ENCODE measurements at places on chromosomes 7 and 10.

- DNase-seq, result peak; percentile 60
Measured at GRCh38 chr10:70940834-70941568, 52.6 kb upstream of the PCBD1 start.

- peak; percentile 17 for DNase-seq
Measured at GRCh38 chr7:9978106-9979064, 995.3 kb upstream of the PHF14 start.

DNA sequence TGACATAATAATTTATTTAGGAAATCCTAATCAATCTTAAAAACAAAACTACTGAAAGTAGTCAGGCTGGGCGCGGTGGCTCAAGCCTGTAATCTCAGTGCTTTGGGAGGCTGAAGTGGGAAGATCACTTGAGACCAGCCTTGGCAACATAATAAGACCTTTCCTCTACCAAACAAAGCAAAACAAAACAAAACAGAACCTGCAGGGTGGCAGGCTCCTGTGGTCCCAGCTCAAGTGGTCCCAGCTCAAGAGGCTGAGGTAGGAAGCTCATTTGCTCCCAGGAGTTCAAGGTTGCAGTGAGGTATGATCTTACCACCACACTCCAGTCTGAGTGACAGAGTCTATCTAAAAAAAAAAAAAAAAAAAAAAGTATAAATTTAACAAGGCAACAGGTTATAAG is 748.0 kb downstream of the CNTNAP2 start:
- DNase-seq, result no peak

DNA sequence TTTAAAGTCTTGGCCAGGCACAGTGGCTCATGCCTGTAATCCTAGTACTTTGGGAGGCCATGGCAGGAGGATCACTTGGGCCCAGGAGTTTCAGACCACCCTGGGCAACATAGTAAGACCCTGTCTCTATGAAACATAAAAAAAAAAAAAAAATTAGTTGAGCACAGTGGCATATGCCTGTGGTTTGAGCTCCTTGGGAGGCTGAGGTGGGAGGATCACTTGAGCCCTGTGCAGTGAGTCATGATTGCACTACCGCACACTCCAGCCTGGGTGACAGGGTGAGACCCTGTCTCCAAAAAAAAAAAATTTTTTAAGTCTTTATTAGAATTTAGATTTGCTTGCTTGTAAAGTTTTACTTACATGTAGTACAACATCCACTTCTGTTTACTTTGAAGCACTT is 14.0 kb downstream of the WNT2 start:
- no peak for DNase-seq

GRCh38 chr10:6507311-6507710 is 72.8 kb downstream of the PRKCQ start:
- no peak for DNase-seq

DNA sequence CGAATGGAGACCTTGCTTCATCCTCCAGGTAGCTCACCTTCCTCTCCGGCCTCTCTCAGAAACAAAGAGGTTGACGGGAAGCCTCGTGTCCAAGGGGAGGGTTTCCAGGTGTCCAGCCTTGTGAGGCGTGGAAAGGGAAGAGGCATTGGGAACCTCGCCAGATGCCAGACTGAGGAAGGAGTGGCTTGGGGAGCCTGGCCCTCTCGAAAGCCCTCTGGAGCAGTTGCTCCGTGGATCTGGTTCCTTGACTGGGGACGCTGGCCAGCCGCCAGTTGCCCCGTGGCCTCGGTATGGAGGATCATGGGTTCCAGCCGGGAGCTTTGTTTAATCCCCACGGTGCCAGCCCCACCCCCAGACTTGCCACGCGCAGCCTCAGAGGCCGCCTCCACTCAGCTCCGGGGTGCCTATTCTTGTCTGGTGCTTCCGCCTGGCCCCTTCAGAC is 30.3 kb upstream of the SUN1 start:
- peak; percentile 77 for DNase-seq

DNA sequence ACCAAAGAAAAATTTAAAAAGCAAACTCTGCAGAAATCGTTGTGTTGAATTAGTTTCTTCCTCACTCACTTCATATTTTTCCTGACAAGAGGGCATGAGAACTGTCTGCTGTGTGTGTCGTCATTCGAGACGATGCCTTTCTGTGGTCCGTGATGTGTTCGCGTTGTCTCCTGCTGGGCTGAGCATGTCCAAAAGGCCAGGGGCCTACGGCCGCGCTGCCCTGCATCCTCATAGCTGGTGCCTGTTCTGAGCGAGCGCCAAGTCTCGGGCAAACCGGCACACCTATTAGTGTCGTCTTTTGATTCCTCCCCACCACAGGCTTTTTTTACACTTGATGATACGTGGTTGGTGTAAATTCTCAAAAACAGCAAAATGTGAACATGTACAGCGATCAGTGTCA is 27.4 kb downstream of the WDR37 start:
- no peak for DNase-seq

DNA sequence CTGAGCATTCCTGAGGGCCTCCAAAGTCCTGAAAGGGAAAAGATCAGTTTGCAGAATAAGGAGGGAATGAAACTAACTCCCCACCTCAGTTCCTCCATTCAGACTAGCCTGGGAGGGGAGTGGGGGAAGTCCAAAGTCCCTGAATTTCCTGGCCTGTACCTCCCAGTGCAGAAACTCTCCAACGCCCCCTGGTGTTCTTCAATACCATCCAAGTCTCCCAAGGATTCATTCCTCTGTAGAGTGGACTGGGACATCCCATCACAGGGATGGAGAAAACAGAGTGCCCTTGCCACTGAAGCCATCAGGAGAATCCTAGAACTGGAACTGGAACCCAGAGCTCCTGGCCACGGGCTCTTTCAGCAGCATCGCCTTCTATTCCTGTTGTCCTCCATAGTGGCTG is 1.6 kb upstream of the COL13A1 start:
- peak; percentile 74 for DNase-seq

DNA sequence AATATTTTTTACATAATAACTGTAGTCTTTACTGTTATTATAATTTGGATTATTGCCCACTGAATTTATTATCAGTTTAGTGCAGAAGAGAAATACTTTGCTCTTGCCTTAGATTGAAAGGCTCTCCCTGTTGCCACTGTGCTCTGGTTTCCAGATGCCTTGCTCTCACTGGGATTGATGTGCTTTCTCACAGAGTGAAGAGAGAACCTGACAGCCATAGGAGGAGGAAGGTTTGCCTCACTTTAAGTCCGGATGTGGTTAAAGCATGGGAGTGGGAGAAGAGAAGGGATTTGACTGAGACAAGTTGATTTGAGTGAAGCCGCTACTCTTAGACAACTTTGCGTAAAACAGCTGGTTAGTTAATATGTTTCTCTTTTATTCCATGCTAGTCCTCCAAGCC is 68.2 kb upstream of the RPA3 start:
- DNase-seq, result no peak

GRCh38 chr7:151454932-151455530 is 15.1 kb upstream of the CRYGN start:
- DNase-seq, result no peak

DNA sequence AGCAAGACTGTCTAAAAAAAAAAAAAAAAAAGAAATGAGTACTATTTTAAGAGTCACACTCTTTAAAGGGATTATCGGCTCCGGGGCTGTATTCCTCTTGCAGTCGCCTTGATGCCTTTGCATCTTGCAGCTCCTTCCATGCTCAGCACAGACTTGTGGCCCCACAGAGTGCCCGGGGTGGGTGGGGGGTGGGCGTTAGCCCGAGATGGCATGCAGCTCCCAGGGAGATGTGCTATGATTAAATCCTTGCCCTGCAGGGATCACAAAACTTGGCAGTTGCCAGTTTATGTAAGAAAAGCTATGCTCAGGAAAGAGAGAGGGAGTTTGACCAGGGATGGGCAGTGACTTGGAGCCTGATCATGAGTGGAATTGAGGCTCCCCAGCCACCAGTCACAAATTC is 81.9 kb downstream of the CCDC3 start:
- peak; percentile 10 for DNase-seq

- DNase-seq, result peak; percentile 27
Measured at GRCh38 chr10:5434017-5434753, 21.8 kb downstream of the NET1 start.

DNA sequence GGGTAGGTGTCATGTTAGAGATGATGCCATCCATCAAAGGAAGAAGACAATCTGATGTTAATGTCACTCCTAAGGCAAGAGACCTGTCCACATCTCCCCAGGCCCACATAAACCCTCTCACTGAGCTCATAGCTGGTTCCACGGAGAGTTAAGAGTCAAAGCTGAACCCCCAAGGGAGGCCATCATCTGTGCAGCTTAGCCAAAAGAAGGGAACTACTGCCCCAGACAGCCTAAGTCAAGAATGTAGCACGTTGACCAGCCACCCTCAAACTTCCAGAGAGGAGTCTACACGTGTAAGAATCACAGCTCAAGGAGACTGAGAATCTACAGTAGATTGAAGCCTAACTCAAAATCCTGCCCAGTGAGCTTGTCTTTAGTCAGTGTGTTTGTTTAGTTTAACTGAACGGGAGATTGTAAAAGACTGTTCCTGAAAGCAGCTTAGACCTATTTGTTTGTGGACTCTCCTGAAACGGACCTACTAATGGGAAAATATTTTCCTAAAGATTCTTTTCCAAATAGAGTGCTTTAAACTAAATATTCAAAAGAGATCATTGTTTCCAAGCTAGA is 192.7 kb upstream of the NFE2L3 start:
- DNase-seq, result no peak

DNA sequence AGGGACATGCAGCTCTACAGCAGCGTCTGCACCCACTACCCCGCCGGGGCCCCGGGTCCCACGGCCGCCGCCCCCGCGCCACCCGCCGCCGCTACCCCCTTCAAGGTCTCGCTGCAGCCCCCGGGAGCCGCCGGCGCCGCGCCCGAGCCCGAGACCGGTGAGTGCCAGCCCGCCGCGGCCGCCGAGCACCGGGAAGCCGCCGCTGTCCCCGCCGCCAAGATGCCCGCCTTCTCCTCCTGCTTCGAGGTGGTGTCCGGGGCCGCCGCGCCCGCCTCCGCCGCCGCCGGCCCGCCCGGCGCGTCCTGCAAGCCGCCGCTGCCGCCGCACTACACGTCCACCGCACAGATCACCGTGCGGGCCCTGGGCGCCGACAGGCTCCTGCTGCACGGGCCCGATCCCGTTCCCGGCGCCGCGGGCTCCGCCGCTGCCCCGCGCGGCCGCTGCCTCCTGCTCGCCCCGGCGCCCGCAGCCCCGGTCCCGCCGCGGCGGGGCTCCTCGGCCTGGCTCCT is 631 bp downstream of the OTUD1 start:
- DNase-seq, result no peak

DNA sequence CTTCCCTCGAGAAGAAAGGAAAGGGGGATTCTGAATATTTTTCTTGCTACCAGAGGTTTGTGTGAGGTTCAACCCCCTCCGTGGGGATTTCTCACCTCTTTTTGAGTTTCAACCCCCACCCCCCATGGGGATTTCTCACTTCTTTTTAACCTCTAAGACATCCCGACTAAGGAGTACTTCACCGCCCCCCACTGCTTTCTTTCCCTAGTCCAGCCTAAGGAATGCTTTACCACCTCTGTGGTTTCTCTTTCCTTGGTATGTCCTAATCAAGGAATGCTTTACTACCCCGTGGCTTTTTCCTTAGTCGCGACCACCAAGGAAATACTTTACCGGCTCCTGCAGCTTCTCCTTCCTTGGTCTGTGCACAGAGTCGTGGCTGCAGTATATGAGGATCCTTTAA is 149.4 kb downstream of the LYZL1 start:
- DNase-seq, result no peak

GRCh38 chr10:100697070-100697469 is 48.3 kb upstream of the PAX2 start:
- DNase-seq, result peak; percentile 12

DNA sequence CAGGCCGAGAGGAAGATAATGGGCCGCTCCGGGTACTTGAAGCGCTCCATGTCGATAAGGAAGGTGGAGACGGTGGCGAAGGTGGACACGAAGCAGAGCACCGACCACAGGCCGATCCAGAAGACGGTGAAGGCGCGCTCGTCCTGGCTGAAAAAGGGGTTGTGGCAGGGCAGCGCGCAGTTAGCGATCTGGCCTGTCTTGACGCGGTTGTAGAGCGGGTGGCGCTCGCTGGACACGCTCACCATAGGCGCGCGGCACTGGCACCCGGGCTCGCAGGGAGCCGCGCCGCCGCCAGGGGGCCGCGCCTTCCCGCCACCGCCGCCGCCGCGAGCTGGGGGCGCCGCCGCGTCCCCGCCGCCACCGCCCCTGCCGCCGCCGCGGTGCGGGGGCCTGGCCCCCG is 1.6 kb downstream of the FZD8 start:
- peak; percentile 68 for DNase-seq

- DNase-seq, result no peak
Measured at GRCh38 chr7:90668992-90669391, 72.9 kb downstream of the CDK14 start.

DNA sequence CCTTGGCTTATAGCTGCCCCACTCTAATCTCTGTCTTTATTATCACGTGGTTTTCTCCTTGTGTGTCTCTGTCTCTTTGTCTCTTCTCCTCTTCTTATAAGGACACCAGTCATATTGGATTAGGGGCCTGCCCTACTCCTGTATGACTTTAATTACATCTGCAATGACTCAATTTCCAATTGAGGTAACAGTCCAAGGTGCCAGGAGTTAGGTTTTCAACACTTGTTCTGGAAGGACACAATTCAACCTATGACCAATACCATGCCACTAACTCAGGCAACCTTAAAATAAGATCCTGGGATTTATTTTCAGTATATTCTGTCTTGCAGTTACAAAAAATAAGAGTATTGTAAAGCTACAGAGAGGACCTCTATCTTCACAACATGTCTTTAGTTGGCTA is 21.6 kb upstream of the MET start:
- DNase-seq, result no peak

DNA sequence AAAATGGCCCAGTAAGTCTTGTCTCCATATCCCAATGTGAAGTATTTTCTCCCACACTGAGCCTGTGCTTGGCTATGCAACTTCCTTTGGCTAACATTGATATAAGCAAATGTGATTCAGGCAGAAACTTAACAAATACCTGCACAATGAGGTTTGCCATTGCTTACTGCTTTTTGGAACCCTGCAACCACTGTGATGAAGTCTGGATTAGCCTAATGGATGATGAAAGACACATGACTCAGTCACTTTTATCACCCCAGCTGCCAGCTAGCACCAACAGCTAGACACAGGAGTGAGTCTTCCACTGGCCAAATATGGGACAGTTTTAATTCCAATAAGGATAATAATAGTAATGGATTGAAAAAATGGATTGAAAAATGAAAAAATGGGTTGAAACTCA is 854.5 kb downstream of the GRM8 start:
- DNase-seq, result no peak

- no peak for DNase-seq
Measured at GRCh38 chr10:72793752-72794151, 99.8 kb upstream of the OIT3 start.

DNA sequence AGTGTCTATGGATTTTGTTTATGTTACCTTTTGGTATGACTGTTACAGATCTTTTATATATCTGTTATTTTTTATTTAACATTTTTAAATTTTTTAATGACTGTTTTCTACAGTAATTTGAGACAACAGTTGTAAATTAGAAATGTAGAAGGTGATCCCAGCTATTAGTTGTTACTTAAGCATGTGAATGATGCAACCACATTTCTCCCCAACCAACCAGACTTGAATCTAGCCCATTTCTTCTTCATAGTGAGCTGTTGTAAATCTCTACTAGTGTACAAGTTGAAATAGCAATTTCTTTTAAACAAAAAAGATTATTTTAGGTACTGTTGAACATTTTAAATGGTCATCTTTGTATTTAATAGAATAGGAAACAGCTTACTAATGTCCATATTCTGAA is 18.0 kb downstream of the TMEM106B start:
- DNase-seq, result no peak

Measured in umbilical cord (tissue), 2 donors.